Activated CD4-positive, CD25-positive, alpha-beta regulatory T cell treated with anti-CD3 and anti-CD28 coated beads, Interleukin-2, amount 50 U/mL, for 72 hours (primary cell): ENCODE measurements at places on chromosomes 6 and 20.

DNA sequence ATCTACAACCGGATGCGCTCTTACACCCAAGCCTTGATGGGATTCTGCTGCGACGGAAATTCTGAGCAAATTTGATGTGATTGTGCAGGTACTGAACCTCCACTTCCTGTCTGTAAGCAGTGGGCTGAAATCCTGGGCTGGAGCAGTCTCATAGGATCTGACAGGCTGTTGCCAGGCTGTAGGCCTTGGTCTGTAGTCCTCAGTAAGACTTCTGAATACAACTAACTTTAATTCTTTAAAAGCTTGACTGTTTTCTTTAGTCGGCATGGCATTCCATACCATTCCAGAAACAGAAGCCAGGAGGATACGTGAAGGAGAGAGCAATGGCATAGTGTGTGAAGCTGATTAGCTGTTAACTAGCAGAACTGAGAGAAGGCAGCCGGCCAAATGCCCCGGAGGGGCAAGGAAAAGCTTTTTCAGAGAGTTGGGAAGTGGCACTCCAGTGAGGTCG lies 68.3 kb downstream of the ADTRP start:
- no peak for DNase-seq

- DNase-seq = no peak
Measured at GRCh38 chr6:163298079-163298830, 116.3 kb upstream of the QKI start.

- DNase-seq = no peak
Measured at GRCh38 chr20:33787253-33787891, 23.8 kb upstream of the CHMP4B start.

- DNase-seq = no peak
Measured at GRCh38 chr20:62835931-62836861, 19.3 kb downstream of the COL9A3 start.

DNA sequence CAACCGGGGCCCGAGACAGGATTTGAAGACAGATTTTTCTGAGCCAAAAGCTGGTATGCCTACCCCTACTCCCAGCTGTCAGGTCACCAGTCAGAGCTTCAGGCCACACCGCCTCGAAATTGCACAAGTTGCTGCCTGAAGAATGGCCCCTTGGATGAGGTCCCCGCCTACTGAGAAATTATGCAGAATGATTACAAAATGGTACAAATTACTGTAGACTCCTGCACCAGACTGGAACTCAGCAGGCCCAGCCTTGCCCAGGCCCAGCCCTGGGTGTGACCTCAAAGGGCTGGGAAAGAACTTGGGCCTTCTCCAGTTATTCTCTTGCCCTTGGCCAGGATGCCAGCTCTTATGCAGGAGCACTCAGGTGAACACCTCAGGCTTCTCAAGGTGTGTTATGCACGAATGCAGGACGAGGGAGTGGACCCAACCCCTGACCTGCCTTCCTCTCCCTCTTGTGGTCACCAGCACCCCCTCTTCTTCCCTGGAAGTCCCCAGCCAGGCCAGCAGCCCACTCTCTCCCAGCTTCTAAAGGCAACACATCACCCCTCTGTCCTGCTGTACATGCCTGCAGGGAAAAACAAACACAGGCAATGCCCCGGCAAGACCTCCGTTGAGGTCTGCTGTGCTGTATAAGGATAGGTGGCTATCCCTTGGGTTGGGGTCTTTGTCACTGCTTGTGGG lies 88.7 kb upstream of the NAA20 start:
- no peak for DNase-seq

GRCh38 chr20:44018259-44018941 lies 103.7 kb downstream of the TOX2 start:
- DNase-seq = no peak

- peak; percentile 43 for DNase-seq
Measured at GRCh38 chr6:145963216-145964068, 716 bp downstream of the SHPRH start.

DNA sequence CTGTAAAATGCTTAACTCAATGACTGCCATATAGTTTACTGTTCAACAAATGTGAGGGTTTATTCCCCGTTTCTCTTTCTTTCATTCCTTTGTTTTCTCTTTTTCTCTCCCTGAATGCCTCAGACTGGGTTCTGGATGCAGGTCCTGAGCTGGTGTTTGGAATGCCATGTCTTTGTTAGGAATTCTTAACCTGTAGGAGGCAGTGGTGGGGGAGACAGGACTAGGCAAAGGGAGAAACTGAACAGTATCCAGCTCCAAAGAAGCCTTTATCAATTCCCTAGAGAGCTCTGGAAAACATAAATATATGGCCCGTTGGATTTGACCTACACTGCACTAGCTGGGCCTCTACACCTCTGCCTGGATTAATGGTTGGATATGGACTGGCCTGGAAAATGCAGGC lies 621.2 kb upstream of the SLC35B3 start:
- no peak for DNase-seq

GRCh38 chr6:53879608-53880007 lies 84.8 kb downstream of the LRRC1 start:
- DNase-seq = no peak

DNA sequence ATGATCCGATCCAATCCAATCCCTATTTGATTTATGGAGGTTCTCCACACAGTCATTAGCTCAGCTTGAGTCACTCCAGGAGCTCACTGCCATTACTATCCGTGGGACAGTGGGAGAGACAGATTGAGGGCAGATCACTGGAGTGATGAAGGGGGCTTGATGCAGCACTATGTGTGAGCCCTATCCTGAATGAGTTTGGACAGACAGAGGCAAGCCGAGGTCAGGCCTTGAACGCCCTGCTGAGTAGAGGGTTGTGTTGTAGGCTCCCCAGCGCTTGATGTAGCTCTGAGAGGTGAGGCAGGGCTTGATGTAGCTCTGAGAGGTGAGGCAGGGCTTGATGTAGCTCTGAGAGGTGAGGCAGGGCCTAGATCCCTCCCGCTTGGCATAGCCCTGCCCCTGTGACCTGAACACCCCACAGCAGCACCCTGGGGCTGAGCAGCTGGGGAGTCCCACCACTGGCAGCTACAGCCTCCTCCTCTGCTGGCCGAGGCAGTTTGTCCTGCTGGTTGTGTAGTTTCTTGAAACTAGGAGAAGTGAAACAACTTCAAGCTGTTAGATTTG lies 58.7 kb downstream of the ZFAND3 start:
- DNase-seq = no peak

DNA sequence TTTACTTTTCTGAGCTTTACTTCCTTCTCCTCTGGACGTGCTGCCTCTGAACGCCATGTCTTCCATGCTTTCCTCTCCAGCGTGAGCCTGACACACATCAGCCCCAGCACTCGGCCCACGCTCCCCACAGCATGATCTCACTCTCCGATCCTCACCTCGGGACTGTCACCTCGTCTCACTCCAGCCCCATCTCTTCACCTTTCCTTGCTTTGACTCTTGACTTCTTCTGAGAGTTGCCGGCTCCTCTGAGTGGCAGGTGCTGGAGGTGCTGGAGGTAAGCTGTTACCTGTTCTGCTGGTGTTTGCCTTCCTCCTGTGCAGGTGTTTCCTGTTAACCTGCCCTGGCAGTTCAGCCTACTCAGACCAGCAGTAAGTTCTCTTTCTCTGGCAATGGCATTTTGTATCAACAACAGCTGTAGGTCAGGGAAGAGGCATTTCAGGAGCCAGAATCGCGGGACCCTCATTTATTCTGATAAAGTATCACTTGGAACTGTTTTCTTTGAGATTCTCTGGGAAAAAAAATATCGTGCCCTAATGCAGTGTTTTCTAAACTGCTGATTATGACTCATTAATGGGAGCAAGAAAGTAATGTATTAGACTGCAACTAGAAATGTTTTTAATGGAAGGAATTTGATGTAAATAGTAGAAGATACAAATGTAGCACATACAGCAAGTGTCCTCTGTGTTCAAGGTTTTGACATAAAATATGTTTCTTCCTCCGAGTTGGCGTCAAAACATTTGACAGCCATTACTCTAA lies 106.5 kb downstream of the ARID1B start:
- DNase-seq = no peak

GRCh38 chr6:3322366-3322890 lies 63.7 kb downstream of the PSMG4 start:
- DNase-seq = no peak

DNA sequence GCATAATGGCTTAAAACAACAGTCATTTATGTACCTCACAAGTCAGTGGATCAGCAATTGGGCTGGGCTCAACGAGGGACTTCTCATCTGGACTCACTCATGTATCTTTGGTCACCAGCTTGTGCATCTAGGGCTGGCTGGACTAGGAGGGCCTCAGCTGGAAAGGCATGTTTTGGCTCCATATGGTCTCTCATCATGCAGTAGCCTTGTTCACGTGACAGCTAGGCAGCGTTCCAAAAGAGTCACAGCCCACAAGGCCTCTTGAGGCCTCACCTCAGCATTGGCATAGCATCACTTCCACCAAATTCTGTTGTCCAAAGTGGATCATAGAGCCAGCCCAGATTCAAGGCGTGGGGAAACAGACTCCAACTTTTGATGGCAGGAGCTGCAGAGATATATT lies 110.1 kb downstream of the MAFB start:
- no peak for DNase-seq

GRCh38 chr20:31475472-31476293 lies 595 bp downstream of the REM1 start:
- no peak for DNase-seq

- no peak for DNase-seq
Measured at GRCh38 chr6:71181565-71181964, 107.0 kb upstream of the OGFRL1 start.

DNA sequence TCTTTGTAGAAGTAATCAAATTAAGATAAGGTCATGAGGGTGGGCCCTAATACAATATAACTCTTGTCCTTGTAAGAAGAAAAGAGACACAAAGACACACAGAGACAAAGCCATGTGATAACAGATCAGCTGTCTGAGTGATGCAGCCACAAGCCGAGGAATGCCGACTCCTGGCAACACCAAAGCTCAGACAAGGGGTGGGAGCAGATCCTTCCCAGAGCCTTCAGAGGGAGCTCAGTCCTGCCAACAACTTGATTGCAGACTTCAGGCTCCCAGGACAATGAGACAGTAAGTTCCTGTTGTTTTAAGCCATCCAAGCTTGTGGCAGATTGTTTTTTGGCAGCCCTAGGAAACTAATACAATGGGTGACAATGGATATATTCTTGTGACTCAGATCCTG lies 325.0 kb upstream of the AGPAT4 start:
- DNase-seq = no peak

DNA sequence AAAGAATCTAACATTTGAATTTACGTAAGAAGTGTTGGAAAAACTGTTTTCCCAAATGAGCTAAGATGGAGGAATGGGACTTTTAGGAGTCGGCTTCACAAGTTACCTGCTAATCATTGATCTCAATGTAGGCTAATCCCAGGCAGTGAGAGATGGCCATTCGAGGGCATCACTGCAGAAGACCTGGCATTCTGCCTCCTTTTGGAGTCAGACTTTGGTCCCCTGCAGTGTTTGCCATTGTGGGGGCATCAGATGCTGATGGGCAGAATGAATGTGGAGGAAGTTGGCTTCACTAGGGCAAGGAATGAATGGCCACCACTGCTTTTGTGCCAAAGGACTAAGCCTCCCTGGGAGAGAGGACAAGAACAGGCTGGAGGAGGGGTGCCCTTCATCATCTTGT lies 55.7 kb upstream of the NKX2-2 start:
- DNase-seq = no peak

DNA sequence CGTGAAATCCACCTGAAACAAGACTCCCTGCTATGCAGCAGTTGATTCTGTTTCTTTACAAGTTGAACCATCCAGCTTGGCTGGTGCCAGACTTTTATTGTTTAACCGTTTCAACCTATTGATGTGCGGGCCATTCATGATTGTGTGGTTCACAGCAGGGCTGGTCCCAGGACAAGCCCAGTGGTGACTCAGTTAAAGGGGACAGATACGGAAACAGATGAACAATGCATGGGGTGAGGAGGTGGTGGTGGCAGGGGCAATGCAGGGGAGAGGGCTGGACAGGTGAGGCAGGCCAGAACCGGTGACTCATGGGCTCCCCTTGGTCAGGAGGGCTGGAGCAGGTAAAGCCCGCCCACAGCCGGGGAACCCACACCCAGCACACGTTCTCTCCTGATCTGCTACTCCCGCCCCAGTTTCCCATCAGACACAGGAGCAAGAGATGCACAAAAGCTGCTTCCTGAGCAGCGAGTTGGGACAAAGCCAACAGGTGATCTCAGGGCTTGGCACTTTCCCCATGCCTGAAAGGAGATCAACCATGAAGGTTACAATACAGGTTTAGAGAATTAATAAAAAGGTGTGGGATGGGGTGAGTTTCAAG lies 232.2 kb downstream of the LY86 start:
- no peak for DNase-seq

DNA sequence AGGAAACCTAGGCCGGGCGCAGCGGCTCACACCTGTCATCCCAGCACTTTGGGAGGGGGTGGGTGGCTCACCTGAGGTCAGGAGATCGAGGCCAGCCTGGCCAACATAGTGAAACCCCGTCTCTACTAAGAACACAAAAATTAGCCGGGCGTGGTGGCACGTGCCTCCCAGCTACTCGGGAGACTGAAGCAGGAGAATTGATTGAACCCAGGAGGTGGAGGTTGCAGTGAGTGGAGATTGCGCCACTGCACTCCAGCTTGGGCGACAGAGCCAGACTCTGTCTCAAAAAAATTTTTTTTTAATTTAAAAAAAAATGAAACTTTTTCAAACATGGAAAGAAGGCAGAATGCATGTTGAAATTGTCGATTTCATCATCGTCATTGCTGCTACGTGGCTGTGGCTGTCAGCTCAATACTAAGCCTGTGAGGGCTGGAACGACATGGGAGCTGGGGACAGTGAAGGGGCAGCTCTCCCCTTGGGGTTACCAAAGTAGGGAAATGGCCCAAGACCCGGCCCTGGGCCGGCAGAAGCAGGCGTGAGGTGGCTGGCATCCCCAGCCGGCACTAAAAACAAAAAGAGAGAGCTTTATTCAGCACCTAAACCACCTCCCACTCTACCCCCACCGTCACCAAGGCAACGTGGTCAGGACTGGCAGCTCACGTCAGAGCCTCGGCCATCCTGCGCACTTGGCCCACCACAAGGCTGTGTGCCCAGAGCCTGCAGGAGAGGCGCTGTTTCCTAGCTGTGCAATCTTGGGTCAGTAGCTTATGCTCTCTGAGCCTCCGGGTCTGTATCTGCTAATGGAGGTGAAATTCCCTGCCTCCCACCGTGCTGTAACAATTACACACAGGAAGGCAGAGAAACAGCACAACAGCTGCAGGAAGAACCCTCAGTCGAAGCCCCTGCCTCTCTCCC lies 30.8 kb downstream of the AGPAT4 start:
- DNase-seq = no peak

GRCh38 chr6:126664271-126664670 lies 324.4 kb downstream of the CENPW start:
- DNase-seq = no peak

GRCh38 chr6:81763968-81764367 lies 11.5 kb upstream of the TENT5A start:
- no peak for DNase-seq

- DNase-seq = no peak
Measured at GRCh38 chr6:11722220-11722619, 56.4 kb downstream of the ADTRP start.

DNA sequence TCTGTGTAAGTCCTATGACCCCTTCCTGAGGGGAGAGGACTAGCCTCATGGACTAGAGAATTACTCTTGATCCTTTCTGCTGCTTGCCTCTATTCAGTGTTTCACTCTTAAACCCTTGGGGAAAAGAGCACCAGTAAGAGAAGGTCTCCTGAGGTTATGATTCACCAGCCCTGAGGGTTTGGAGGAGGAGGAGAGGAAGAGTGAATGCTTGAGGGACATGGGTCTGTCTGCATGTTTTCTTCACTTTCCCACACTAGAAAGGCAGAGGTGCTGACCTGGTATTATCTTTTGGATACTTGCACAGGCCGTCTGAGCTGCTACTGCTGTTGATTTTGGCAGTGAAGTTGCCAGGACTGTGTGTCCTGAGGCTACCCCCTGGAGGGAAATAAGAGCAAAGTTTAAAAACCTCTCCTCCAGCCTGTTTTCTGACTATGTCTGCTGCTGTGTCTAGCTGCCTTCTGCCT lies 78.3 kb downstream of the CD109 start:
- DNase-seq = no peak
